ENCODE measurements at places on chromosomes 5 and 9.

- no peak for DNase-seq
These were observed 186.0 kb upstream of the KLF9 start for GRCh38 chr9:70600506-70600905.

GRCh38 chr5:167412556-167412955, 878.9 kb upstream of the WWC1 start:
- no peak for DNase-seq

DNA sequence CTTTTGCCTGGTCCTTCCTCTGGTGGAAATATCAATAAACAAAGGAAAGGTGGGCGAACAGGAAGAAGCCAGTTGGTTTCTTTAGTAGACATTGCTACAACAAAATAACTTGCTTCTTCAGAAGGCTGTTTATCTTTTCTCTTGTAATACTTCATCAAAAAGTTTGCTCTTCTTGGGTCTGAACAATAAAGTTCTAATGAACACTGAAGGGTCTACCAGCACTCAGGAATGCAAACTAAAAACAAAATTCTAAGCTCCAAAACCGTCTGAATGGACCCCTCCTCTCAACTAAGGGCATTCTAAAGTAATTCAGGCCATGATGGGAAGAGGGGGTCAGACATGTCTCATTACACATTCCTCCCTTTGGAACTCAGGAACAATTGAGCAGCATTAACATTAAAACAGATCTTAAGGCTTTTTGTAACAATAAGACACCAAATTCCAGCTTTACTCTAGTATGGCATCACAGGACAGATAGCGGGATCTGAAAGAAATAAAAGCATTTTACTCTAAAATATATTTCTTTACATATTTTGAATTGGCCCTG, 2.3 kb downstream of the TBCA start:
- no peak for DNase-seq

DNA sequence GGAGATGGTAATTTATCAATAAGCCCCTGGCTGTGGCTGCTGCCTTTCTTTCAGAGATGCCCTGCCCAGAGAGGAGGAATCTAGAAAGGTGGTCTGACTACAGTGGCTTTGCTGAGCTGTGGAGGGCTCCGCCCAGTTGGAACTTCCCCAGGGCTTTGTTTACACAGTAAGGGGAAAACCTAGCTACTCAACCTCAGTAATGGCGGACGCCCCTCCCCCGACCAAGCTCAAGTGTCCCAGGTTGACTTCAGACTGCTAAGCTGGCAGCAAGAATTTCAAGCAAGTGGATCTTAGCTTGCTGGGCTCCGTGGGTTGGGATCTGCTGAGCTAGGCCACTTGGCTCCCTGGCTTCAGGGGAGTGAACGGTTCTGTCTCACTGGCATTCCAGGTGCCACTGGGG, 865.4 kb upstream of the ACO1 start:
- DNase-seq = no peak

- DNase-seq = no peak
These were observed 149.7 kb upstream of the FBXL17 start for GRCh38 chr5:108531367-108532128.

- no peak for DNase-seq
These were observed 4.9 kb upstream of the RARS1 start for GRCh38 chr5:168481330-168481788.

DNA sequence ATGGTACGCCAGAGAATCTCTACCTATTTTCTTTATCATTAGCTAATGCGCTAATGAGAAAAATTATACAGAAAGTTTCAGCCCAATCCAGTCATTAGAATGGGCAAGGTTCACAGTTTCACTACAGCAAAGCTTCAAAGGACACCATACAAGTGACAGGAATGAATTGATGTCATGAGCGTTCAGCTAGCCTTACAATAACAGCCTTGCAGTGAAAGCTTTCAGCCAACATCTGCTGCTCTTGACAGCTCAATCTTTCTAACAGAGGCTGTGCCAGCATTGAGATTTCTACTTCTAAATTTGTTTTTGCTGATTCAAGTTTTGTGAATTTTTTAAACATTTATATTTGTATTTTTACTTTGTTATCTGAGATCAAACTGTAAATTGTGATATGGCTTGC, 302.4 kb upstream of the FAM174A start:
- DNase-seq = no peak

DNA sequence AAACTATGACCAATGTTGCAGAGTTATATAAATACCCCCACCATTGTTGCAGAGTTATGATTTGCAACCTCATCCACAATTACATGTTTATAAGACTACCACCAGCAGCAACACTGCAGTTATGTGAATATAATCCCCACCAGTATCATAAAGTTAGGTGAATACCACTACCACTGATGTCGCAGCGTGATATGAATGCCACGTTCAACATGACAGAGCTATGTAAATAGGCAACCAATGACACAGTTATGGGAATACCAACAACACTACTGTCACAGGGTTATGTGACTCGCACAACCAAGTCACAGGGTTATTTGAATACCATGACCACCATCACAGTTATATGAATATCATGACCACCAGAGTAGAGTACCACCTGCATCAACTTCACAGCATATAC, 63.9 kb downstream of the SHC3 start:
- no peak for DNase-seq

Data from stimulated activated CD8-positive, alpha-beta memory T cell treated with anti-CD3 and anti-CD28 coated beads, Interleukin-4, amount 100 ng/mL, for 1 hour (primary cell).